ENCODE measurements at places on chromosomes 12 and 14. TPM values are rescaled to one million over a fixed set of nuclear protein-coding genes. Genes with fewer than 3 reads are reported as not detected.

TMEM132D gene
- not detected for total RNA-seq

CACNA1C gene
- total RNA-seq = 0.15 TPM

RNASE2 gene
- total RNA-seq = not detected

DNA sequence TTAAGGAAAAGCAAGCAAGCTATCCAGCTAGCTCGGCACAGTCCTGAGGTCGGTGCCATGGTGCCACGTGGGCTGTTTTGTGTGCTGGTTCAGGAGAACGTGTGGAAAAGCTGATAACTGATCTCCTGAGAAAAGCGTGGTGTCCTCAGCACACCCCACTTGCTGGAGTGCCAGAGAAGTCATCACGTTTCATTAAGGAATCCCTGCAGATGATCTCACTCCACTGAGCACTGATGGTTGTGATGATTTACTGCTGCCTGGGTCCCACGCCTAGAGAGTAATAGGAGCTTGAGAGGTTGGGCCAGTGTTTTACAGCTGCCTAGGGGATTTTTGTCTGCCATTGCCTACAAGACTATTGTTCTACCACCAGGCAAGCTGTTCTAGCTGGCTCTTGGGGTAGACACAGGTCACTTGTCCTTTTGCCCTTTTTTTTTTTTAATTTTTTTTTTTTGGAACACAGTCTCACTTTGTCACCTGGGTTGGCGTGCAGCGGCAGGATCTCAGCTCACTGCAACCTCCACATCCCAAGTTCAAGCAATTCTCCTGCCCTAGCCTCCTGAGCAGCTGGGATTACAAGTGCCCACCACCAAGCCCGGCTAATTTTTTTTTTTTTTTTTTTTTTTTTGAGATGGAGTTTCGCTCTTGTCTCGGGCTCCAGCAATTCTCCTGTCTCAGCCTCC is 42.3 kb upstream of the EVL start:
- H3K4me3 ChIP-seq = no peak overlapping the region
- no peak overlapping the region for H3K27ac ChIP-seq
- no peaks in the 10 kb centered on the region for H3K36me3 ChIP-seq
- H3K27me3 ChIP-seq = no peaks in the 10 kb centered on the region

- peaks cover 30% of the 10 kb centered on the region for H3K36me3 ChIP-seq
- no peak overlapping the region for H3K4me3 ChIP-seq
- H3K4me1 ChIP-seq = no peaks in the 10 kb centered on the region
These were observed 44.8 kb downstream of the ARHGAP5 start for GRCh38 chr14:32121948-32122347.

DNA sequence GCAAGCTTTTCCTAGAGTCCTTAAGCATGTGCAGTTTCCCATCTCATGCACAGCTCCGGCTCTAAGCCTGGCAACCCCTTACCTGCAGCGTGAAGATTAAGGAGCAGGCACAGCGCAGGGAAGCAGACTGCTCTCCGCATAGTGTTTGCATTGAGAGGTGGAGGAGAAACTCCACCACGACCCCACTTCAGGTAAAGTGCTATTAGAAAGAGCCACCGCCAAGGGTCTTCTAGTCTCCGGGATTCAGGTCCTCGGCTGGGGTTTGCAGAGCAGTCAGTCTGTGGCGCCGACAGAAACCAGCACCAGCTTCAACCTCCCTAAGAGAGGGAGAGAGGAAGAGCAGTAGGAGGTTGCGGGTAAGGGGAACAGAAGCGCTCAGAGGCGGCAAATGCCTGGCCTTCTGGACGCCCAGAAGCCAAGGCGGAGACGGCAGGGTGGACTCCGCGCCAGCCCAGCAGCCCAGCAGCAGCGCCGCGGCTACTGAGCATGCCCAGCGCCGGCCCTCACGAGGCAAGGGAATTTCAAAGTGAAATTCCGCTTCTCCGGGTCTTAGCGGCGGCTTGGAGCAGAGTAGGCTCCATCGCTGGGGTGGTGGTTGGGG is at the start of gene PTPRR:
TSS of gene PTPRR (minus strand) at position 488 of the 601 bp plus-strand sequence. CDS start at position 140, 348 bp downstream.
- no peaks in the 10 kb centered on the region for H3K4me1 ChIP-seq
- H3K36me3 ChIP-seq = no peaks in the 10 kb centered on the region
- H3K27ac ChIP-seq = no peak within 1 kb of the TSS
- H3K4me3 ChIP-seq = no peak within 1 kb of the TSS
- H3K27me3 ChIP-seq = peaks cover 15% of the 10 kb centered on the region

- peak; percentile 69 for DNase-seq
- H3K27ac ChIP-seq = no peak overlapping the region
- no peaks in the 10 kb centered on the region for H3K36me3 ChIP-seq
- peaks cover 17% of the 10 kb centered on the region for H3K27me3 ChIP-seq
- no peak overlapping the region for H3K4me3 ChIP-seq
These were observed 25.8 kb upstream of the STRAP start for GRCh38 chr12:15856097-15856982.

DNA sequence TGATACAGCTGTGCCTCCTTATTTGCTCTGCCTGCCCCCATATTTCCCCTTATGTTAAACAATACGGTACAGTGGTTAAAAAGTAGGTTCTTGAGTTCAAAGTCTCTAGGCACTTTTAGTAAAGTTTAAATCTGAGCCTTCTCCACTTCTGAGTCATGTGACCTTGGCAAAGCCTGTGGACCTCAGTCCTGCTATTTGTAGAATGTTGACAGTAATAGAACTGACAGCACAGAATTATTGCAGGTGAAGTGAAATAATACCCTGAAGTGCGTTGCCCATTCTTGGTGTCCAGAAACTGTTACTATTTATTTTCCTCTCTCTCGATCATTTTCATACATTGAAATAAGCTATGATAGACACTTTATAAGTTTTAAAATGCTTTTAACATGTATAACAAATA is 499.7 kb downstream of the EGLN3 start:
- H3K27ac ChIP-seq = no peak overlapping the region
- no peak for DNase-seq
- no peak overlapping the region for H3K4me3 ChIP-seq
- no peaks in the 10 kb centered on the region for H3K27me3 ChIP-seq
- peaks cover 13% of the 10 kb centered on the region for H3K4me1 ChIP-seq

- H3K27ac ChIP-seq = peak overlapping the region; percentile 97
- DNase-seq = no peak
- peaks cover 28% of the 10 kb centered on the region for H3K36me3 ChIP-seq
- H3K27me3 ChIP-seq = no peaks in the 10 kb centered on the region
- H3K4me1 ChIP-seq = peaks cover 59% of the 10 kb centered on the region
These were observed 1.5 kb downstream of the HIF1A start for GRCh38 chr14:61696753-61697318.
